Naive B cell (primary cell): ENCODE measurements at places on chromosomes 11 and 22.

DNA sequence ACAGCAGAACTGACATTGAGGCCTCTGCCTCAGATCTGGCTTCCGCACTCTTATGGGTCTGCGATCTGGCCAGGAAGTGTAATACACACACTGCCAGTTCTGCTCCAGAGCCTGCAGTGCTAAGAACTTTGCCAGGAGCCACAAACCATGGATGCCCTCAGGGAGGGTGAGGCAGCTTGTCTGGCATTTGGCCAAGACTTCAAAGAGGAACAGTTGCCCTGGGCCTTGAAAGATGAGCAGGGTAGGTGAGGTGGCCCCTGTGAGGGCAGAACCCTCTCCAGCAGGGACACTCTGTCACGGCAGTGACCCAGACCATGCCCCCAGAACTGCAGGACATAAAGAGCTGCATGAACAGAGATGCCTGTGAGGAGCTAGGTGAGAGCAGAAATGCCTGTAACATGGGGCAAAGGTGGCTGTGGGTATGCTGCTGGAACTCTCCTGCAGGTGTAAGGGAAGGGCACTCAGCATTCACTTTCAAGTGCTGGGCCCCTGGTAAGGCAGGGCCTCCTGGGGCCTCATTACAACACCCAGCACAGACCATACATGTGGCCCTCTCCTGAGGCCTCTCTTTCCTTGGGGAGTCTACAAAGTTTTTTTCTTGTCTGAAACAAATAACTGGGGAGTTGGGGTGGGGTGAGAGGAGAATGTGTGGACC, 47.3 kb downstream of the NEU3 start:
- H3K36me3 ChIP-seq: no peaks in the 10 kb centered on the region
- peak overlapping the region; percentile 10 for H3K4me3 ChIP-seq
- H3K27me3 ChIP-seq: no peaks in the 10 kb centered on the region
- H3K4me1 ChIP-seq: peaks cover 10% of the 10 kb centered on the region
- H3K27ac ChIP-seq: peak overlapping the region; percentile 69

GRCh38 chr11:8028766-8029165, 41.6 kb downstream of the EIF3F start:
- no peaks in the 10 kb centered on the region for H3K36me3 ChIP-seq
- peaks cover 40% of the 10 kb centered on the region for H3K27me3 ChIP-seq
- H3K4me1 ChIP-seq: peaks cover 9% of the 10 kb centered on the region
- no peak overlapping the region for H3K27ac ChIP-seq

DNA sequence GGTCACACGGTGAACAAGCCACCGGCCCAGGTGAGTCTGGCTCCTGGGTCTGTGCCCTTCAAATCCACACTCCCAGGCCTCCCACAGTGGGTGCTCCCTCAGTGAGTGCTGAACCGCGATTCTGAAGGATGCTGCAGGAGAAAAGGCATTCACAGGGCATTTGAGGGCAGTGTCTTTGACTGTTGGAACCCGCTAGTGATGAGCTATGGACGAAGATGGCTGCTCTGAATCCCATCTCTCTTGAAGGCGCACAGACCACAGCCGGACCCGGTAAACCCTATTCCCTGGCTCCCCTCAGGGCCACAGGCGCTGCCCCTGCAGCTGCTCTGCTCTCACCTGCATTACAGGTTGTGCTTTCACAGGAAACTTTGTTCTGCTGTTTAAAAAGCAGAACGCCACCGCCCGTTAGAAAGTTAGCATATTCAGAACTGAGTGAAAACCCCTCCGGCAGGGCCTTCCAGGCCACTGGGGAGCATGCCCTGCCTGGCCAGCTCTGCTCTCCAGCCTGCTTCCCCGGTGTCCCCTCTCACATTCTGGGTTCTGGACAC, 3.2 kb downstream of the LRRC32 start:
- H3K36me3 ChIP-seq: no peaks in the 10 kb centered on the region
- H3K4me3 ChIP-seq: peak overlapping the region; percentile 64
- H3K4me1 ChIP-seq: peaks cover 82% of the 10 kb centered on the region
- DNase-seq: peak; percentile 47
- H3K27me3 ChIP-seq: peaks cover 30% of the 10 kb centered on the region

GRCh38 chr11:116640641-116641402, 132.0 kb downstream of the BUD13 start:
- H3K4me1 ChIP-seq: no peaks in the 10 kb centered on the region
- DNase-seq: no peak
- no peak overlapping the region for H3K27ac ChIP-seq
- H3K27me3 ChIP-seq: peaks cover 28% of the 10 kb centered on the region

DNA sequence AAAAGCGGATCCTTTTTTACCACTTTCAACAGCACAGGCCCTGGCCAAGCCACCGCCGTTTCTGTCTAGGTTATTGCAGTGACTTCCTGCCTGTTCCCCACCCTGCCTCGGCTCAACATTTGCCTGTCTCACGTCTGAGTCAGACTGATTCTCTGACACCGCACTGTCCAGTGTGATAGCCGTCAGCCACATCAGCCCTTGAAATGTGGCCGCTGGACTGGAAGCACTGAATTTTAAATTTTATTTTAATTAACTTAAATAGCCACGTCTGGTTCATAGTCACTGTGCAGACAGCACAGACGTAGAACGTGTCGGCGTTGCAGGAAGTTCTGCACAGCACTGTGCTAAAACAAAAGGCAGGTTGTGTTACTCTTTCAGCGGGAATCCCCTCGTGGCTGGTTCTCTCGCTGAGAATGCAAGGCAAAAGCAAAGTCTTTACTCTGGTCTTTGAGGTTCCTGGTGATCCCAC, 56.3 kb upstream of the ADSL start:
- H3K27ac ChIP-seq: no peak overlapping the region
- peaks cover 20% of the 10 kb centered on the region for H3K4me1 ChIP-seq
- no peak for DNase-seq
- H3K36me3 ChIP-seq: peaks cover 29% of the 10 kb centered on the region

GRCh38 chr22:24695060-24695459, 79.5 kb downstream of the PIWIL3 start:
- DNase-seq: no peak
- peaks cover 12% of the 10 kb centered on the region for H3K27me3 ChIP-seq
- H3K27ac ChIP-seq: no peak overlapping the region
- no peaks in the 10 kb centered on the region for H3K4me1 ChIP-seq
- H3K4me3 ChIP-seq: no peak overlapping the region
